ENCODE measurements at places on chromosomes 7 and 10. TPM values are rescaled to one million over a fixed set of nuclear protein-coding genes. Genes with fewer than 3 reads are reported as not detected.

GRCh38 chr10:113426181-113426877, 126.5 kb upstream of the HABP2 start:
- no peaks in the 10 kb centered on the region for H3K36me3 ChIP-seq
- H3K4me3 ChIP-seq, result no peak overlapping the region
- H3K27ac ChIP-seq, result no peak overlapping the region
- no peak for DNase-seq
- no peaks in the 10 kb centered on the region for H3K4me1 ChIP-seq
- no peaks in the 10 kb centered on the region for H3K27me3 ChIP-seq

DNA sequence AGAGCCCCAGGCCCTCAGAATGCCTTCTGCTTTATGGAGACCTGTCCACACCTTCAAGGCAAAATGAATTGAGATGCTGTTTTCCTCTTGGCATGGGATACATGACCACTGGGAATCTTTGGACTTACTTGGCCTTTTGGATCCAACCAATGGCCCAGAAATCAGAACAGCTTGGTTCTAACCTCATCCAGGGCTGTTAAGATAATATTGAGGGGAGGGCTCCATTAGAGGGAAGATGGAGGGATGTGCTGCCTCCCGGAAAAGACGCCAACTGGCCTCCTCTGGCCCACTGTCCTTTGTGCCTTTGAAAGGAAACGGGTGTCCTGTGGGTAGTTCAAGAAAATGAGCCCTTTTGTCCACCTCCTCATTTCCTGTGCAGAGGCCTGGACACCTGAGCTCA, 530.9 kb downstream of the KCNMA1 start:
- no peaks in the 10 kb centered on the region for H3K36me3 ChIP-seq
- H3K27ac ChIP-seq, result no peak overlapping the region
- H3K27me3 ChIP-seq, result no peaks in the 10 kb centered on the region
- H3K4me1 ChIP-seq, result peaks cover 34% of the 10 kb centered on the region
- no peak overlapping the region for H3K4me3 ChIP-seq

DNA sequence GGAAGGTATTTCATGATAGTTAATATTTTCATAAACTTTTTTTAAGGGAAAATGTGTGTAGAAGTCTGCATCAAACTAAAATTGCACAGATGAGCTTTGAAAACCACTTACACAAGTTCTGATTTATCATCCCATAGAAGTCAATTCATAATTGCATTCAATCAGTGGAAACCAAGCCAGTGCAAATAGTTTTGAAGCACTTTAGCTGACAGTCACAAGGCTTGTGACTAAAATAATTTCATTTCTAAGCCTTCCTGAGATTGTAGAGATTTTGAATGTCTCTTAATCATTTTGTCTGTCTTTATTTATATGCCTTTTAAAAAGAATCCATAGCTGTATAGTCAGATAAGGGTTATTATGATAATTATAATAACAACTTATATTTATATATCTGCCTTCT, 41.4 kb downstream of the EXOC4 start:
- no peak for DNase-seq
- H3K27ac ChIP-seq, result no peak overlapping the region
- peaks cover 13% of the 10 kb centered on the region for H3K4me1 ChIP-seq
- H3K27me3 ChIP-seq, result no peaks in the 10 kb centered on the region
- no peak overlapping the region for H3K4me3 ChIP-seq

DNA sequence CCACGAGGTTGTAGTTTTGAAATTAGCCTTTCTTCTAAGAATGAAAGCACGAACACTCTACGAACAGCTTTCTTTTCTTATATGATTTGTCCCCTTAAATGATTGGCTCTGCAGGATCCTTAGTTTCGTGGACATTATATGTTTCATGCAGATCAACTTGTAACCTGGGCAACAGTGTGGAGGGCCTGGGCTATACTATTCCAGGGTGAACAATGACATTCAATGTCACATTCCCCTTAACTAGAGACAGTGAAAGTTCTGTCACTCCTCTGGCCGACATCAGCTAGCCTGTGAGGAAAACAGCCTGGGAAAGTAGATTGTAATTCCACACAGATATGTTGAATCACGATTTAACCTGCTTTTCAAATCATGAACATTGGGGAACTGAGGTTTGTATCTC, 23.4 kb downstream of the TAS2R16 start:
- H3K4me1 ChIP-seq, result no peaks in the 10 kb centered on the region
- no peaks in the 10 kb centered on the region for H3K27me3 ChIP-seq
- H3K4me3 ChIP-seq, result no peak overlapping the region
- no peak overlapping the region for H3K27ac ChIP-seq

Gene GIMAP5
- total RNA-seq, result not detected

Gene CALN1
- total RNA-seq, result 15.3 TPM

Gene NKX2-3
- not detected for total RNA-seq

Measured in GM23338 (cell line).